NCI-H2029 (cell line): ENCODE measurements at places on chromosomes 13 and 19.
A peak's percentile ranks its signal among the peaks of the same experiment; 100 is the strongest.

DNA sequence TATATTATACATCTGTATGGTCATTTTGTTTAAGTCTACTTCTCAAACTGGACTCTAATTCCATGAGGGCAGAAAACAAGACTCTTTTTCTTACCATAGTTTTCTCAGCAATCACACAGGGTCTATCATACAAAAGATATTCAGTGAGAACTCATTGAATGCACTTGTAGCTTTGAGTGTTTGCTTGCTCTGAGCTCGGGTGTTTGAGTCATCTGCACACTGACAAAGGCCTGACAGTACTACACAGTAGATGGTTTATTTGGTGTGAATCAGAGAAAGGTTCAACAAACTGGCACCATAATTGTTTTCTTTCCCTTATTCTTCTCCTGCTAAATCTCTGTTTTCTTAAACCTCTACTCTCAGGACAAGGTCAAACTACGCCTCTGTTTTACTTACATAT is 586.4 kb downstream of the LMO7 start:
- peak; percentile 15 for DNase-seq

- no peak for DNase-seq
Observed at GRCh38 chr19:29579308-29579910, 26.7 kb upstream of the POP4 start.

DNA sequence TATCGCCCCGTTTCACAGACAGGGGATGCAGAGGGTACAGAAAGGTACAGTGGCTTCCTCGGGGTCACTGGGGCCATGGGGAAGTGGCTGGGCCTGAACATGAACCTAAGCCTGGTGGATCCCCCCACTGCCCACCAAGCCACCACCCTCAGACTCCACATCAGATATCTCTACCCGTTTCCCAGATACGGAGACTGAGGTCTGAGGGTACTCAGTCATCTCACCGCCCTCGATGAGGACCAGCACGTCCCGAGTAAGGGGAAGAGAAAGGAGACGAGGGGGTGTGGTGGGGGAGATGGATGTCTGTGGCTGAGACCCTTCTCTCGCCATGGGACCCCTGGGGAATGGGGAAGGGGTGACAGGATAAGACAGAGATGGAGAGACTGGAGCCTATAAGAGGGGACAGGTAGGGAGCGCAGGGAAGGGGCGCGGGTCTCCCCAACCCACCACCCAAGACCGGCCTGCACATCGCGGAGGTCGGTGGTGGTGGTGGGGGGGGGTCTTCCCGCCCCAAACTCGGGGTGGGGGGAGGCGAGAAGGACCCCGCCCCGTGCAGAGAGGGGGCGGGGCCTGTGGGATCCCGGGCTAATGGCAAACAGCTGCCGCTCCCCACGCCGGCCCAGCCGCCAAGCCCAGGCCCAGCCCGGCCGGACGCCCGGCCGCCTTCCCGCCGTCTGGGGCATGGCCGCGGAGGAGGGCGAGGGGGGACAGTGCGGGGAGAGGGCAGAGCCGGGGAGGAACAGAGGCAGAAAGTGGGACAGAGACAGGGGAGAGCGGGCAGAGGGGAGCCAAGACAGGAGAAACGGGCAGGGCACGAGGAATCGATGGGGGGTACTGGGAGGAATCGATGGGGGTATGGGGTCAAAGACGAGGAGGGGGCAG is 698 bp downstream of the KANK2 start:
- DNase-seq, result no peak

GRCh38 chr13:110559429-110559943 is 2.0 kb downstream of the RAB20 start:
- DNase-seq, result peak; percentile 82

GRCh38 chr19:6723738-6724137 is 3.3 kb upstream of the C3 start:
- DNase-seq, result no peak

DNA sequence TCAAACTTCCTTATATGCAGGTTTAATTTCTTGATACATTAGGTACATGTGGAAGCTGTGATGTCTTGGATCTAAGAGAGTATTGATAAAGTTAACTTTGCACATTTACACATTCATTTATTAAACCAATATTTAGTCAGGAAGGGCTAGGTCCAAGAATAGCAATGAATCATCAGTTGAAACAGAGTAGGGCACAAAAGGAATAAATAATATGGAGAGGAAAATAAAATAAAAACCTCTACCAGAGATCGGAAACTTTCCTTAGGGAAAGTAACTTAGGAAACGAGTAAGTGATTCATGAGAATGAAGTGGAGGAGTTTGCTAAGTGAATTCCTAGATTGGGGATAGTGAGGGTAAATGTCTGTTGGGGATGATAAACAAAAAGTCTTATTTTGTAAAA is 259.4 kb upstream of the DACH1 start:
- DNase-seq, result no peak

DNA sequence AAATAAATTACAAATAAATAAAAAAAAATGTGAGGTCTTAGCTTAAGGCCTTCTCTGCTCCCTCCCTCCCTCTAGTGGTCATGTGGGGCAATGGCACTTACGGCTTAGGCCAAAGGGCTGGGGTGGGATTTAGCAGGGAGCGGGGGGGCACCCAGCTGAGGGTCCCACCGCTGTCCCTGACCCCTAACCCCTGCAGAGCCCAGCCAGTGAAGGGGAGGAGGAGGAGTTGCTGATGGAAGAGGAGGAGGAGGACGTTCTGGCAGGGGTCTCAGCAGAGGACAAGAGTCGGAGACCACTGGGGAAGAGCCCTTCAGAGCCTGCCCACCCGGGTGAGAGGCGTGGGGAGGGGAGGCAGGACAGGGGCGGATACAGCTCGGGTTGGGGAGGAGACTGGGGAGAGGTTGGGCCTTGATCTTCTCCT is 9.3 kb downstream of the MPND start:
- peak; percentile 10 for DNase-seq

DNA sequence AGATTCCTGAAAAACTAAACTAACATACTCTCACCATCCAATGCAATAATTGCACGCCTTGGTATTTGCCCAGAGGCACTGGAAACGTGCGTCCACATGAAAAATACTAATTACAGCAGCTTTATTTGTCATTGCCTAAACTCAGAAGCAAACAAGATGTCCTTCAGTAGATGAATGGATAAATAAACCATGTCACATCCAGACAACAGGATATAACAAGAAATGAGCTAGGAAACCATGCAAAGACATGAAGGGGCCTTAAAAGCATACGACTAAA is 25.0 kb downstream of the ELL start:
- no peak for DNase-seq

DNA sequence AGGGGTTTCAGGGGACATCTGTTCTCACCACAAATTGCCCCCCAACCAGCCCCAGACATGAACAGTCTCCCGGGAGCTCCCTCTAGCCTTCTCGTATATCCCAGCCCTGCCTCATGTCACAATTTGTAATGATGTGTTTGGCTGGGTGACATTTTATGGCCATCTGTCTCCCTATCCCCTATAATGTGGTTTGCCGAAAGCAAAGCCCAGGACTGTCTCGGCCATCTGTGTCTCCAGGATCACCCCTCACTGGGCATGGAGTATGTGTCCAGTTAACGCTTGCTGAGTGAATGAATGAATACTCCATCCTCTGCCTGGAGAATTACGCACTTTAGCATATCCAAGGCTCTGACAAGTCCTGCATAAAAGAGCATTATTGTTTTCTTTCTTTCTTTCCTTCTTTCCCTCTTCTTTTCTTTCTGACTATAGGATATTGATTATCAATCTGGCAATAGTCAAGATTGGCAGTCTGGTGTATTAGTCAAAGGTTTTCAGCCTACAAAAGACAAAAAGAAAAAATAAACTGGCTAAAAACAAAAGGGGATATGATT is 15.1 kb downstream of the HPN start:
- no peak for DNase-seq

DNA sequence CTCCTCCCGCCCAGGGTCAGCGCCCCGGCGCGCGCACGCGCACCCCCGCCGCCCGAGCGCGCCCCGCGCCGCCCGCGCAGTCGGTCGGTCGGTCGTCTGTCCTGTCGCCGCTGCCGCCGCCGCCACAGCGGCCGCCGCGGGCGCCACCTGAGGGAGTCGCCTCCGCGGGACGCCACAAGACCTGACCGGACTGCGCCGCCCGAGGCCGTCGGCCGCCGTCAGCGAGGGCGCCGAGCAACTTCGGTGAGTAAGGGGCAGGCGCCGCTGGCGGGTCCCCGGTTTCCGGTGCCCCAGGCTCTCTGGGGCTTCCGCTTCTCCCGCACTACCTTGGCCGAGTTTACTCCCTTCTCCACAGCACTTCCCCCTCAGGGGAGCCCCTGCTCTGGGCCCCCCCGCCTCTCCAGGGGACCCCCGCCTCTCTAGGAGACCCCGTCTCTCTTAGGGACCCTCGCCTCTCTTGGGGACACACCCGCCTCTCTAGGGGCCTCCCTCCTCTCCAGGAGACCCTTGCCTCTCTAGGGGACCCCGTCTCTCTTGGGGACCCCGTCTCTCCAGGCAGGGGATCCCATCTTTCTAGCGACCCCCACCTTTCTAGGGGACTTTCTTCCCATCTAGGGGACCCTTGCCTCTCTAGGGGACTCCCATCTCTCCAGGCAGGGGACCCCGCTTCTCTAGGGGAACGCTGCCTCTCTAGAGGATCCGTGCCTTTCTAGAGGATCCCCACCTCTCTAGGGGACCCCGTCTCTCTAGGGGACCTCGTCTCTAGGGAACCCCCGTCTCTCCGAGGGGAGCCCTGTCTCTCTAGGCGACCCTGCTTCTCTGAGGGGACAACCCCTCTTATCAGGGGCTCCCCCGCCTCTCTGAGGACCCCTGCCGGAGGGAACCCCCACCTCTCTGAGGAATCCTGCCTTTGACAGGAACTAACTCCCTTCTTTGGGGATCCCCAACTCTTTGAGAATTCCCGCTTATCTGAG is 19.3 kb upstream of the GATAD2A start:
- peak; percentile 62 for DNase-seq
